ENCODE measurements at places on chromosomes 3 and 15. TPM values are rescaled to one million over a fixed set of nuclear protein-coding genes. Genes with fewer than 3 reads are reported as not detected.

The CRTAP gene
- total RNA-seq: 310 TPM

The SPTBN5 gene
- total RNA-seq: 0.25 TPM

The SSR3 gene
- total RNA-seq: 197 TPM

The CELSR3 gene
- total RNA-seq: 4.4 TPM

The DAPK2 gene
- total RNA-seq: 2.3 TPM

The HRH1 gene
- total RNA-seq: 9.5 TPM

The VEPH1 gene
- total RNA-seq: 0.07 TPM

The NPAP1 gene
- not detected for total RNA-seq

The RNF13 gene
- 49.6 TPM for total RNA-seq

The NANOGP8 gene
- total RNA-seq: not detected

The ARL14 gene
- total RNA-seq: 1.3 TPM

The GUCA1C gene
- total RNA-seq: not detected

The CD200 gene
- not detected for total RNA-seq

Data from A549 treated with DMSO at 1 μM for 4 hours (cell line).